ENCODE measurements at places on chromosomes 5 and 9.

- DNase-seq = no peak
Observed at GRCh38 chr9:135242049-135242396, 154.6 kb downstream of the OLFM1 start.

GRCh38 chr5:50320131-50320749 lies 120.8 kb downstream of the EMB start:
- no peak for DNase-seq

DNA sequence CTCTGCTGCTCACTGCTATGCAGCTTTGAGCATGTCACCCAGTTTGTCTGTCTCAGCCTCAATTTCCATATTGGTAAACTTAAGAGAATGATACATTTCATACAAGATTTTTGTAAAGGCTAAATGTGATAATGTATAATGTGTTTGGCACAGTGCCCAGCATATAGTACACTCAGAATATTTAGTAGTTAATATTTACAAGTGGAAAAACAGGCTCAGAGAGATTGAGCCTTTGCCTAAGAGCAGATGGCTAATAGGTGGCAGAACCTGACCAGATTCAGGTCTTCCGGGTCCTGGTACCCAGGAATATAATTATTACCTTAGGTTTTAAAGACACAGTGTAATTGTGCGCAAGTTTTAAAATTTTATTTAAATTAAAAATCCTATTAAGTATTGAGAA lies 46.8 kb upstream of the KIAA1958 start:
- DNase-seq = no peak

DNA sequence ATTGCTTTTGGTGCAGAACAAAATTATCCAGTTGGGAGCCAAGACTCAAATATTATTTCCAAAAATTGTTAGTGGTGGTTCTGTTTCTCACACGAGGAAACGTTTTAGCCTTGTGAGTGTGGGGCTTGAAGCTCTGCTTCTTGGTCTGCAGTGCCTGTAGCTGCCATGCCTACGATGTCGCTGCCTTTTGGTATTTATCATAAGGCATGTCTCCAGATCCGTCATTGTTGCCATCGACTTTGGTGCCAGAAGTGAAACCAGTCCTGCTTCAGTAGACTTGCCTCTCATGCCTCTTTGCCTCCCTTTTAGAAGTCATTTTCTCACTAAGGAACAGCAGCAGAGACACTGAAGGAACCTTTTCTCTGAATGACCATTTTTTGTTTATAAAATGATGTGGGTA lies 29.7 kb upstream of the CATSPER3 start:
- DNase-seq = no peak

- no peak for DNase-seq
Observed at GRCh38 chr5:153546566-153546965, 56.1 kb downstream of the GRIA1 start.

GRCh38 chr9:113416149-113416721 lies 5.7 kb downstream of the C9orf43 start:
- no peak for DNase-seq

DNA sequence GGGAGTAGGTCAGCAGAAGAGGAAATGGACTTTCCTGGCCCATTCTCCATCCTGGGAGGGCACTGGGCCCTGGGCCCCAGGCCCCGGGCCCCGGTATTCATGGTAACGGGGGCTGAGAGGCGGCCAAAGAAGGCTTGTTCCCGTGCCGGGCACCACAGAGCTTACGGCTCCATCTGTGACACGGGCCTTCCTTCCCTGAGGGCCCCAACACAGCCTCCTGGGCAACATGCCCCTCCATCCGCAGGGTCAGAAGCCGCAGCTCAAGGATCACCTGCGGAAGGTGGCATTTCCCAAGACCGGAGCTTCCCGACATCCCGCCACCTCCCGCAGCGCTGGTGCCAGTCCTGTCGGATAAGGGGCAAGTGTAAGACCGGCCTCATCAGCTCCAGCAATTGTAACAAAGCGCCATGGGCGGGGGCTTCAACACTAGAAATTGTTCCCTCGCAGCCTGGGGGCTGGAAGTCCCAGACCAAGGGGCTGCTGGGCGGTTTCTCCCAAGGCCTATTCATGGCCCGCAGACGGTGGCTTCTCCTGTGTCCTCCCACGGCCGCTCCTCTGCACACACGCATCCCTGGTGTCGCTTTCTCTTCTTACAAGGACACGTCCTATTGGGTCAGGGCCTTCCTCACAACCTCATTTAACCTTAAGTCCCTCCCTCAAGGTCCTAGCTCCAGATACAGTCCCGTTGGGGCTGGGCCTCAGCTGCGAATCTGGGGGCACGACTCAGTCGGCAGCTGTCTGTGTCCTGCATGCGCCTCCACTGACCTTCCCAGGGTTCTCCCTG lies 31.2 kb upstream of the SLC12A7 start:
- no peak for DNase-seq

GRCh38 chr5:9362600-9362999 lies 183.3 kb downstream of the SEMA5A start:
- DNase-seq = no peak

GRCh38 chr5:57036761-57037160 lies 84.8 kb upstream of the MIER3 start:
- no peak for DNase-seq

Measured in erythroblast (primary cell).